Endodermal cell (in vitro differentiated cells): ENCODE measurements at places on chromosomes 16 and 17. TPM values are rescaled to one million over a fixed set of nuclear protein-coding genes. Genes with fewer than 3 reads are reported as not detected.

FOXJ1 gene
- 19.2 to 23.6 TPM (median 22.2 TPM) in 3 replicates for total RNA-seq

SLC13A2 gene
- total RNA-seq = not detected in 2 replicates

KRTAP2-1 gene
- total RNA-seq = not detected in 3 replicates

RNPS1 gene
- total RNA-seq = 181 to 336 TPM (median 273 TPM) in 3 replicates

HSPB9 gene
- total RNA-seq = 0.22 to 0.23 TPM in 2 of 3 replicates, not detected in the other

GDPD1 gene
- 22.4 to 42.1 TPM (median 41.3 TPM) in 3 replicates for total RNA-seq

SULT1A4 gene
- 2.3 and 4.0 TPM in 2 replicates for total RNA-seq

DNA sequence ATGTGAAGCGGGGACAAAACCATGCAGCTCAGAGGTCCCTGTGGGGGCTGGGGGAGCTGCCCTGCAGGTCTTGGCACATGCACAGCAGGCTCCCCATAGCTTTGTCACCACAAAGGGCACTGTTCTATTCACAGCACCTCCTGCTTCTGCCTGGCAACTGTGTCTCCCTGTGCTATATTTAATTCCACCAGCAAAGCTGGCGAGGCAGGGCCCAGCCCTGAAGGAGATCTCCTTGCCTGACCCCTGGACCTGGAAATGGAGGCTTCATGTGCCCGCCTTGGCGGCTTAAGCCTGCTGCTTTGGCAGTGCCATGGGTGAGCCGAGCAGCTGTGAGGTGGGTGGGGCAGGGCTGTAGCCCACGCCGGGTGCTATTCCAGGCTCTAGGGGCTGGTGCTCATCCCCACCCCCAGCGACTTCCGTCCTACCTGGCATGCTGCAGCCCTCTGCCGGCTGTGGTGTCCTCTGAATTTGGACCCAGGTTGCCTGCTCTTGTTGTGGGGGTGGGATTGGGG lies 6.8 kb downstream of the LDHD start:
- H3K27me3 ChIP-seq = no peaks in the 10 kb centered on the region
- H3K4me3 ChIP-seq = no peak overlapping the region
- no peaks in the 10 kb centered on the region for H3K36me3 ChIP-seq
- no peaks in the 10 kb centered on the region for H3K4me1 ChIP-seq

DNA sequence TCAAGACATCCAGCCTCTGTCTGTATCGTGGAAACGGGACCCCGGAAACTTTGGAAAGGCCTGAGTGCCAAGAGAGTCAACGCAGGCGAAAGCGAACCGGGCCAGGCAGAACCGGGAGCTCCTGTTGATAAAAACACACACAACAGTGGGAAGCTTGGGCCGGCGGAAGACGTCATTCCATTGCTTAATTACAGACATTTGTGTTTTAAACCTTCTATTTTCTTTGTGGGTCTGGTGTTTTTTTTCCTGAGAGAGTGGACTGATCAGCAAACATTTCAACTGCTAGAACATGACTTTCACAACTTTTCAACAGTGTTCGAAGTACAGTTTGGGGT lies 878 bp upstream of the RNF157 start:
- H3K36me3 ChIP-seq = no peaks in the 10 kb centered on the region
- H3K4me3 ChIP-seq = peak overlapping the region; percentile 80
- peaks cover 68% of the 10 kb centered on the region for H3K27me3 ChIP-seq
- H3K27ac ChIP-seq = no peak overlapping the region

DNA sequence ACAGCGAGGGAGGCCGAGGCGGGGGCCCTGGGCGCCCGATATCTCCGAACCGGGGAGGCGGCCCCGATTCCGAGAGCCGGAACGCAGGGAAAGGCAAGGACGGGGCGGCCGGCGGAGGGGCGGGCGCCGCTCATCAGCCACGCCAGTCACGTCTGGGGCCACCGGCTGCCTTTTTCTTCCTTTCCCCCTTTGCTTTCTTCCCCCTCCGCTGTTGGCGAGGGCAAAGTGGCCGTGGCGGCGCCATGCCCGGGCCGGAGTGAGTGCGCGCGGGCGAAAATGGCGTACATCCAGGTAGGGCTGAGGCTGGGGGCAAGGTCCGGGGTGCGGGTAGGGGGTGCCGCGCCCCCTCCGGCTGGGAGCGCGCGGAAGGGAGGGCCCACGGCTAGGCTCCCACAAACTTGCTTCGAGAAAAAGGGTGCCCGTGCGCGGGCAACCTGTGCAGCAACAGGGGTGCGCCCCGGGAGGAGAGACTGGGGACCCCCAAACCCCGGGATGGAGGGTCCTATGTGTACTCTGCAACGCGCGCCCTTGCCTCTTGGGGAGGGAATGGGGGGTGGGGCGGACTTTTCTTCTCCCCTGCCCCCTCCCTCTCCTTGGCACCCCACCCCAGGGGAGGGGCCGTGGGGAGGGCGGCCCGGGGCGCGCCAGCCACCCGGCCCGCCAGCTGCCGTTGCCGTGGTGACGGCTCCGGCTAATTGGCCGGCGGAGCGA lies 486 bp downstream of the SYT17 start:
- H3K27me3 ChIP-seq = peaks cover 9% of the 10 kb centered on the region
- H3K27ac ChIP-seq = no peak overlapping the region
- no peak for DNase-seq
- peak overlapping the region; percentile 80 for H3K4me3 ChIP-seq
- H3K4me1 ChIP-seq = peaks cover 3% of the 10 kb centered on the region
- H3K36me3 ChIP-seq = peaks cover under 1% of the 10 kb centered on the region

- DNase-seq = no peak
- no peaks in the 10 kb centered on the region for H3K27me3 ChIP-seq
- no peak overlapping the region for H3K27ac ChIP-seq
- H3K4me3 ChIP-seq = no peak overlapping the region
Measured at GRCh38 chr16:57889522-57889921, 81.4 kb downstream of the CNGB1 start.

GRCh38 chr17:61734466-61734865 lies 128.9 kb downstream of the BRIP1 start:
- H3K27me3 ChIP-seq = no peaks in the 10 kb centered on the region
- no peak overlapping the region for H3K4me3 ChIP-seq
- no peaks in the 10 kb centered on the region for H3K4me1 ChIP-seq
- no peak overlapping the region for H3K27ac ChIP-seq
- peaks cover 13% of the 10 kb centered on the region for H3K36me3 ChIP-seq

GRCh38 chr16:72749091-72749490 lies 298.8 kb downstream of the ZFHX3 start:
- no peak overlapping the region for H3K4me3 ChIP-seq
- no peak overlapping the region for H3K27ac ChIP-seq
- DNase-seq = no peak
- H3K4me1 ChIP-seq = peaks cover 5% of the 10 kb centered on the region
- no peaks in the 10 kb centered on the region for H3K36me3 ChIP-seq

DNA sequence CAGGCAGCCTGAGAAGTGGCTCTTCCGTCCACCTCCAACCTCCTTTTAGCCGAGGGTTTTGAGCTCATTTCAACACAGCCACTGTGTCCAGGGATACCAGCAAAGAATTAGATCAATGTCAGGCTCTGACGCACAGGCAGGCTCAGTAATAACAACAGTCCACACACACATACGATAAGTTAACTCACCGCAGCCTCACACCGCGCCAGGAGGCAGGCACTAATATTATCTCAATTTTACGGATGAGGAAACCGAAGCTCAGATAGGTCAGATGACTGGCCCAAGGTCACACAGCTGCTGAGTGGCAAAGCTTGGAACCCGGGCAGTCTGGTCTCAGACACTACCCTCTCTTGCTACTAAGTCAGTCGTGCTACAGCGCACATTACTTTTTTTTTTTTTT lies 22.9 kb downstream of the ABR start:
- no peak overlapping the region for H3K27ac ChIP-seq
- no peaks in the 10 kb centered on the region for H3K27me3 ChIP-seq
- H3K4me1 ChIP-seq = no peaks in the 10 kb centered on the region

DNA sequence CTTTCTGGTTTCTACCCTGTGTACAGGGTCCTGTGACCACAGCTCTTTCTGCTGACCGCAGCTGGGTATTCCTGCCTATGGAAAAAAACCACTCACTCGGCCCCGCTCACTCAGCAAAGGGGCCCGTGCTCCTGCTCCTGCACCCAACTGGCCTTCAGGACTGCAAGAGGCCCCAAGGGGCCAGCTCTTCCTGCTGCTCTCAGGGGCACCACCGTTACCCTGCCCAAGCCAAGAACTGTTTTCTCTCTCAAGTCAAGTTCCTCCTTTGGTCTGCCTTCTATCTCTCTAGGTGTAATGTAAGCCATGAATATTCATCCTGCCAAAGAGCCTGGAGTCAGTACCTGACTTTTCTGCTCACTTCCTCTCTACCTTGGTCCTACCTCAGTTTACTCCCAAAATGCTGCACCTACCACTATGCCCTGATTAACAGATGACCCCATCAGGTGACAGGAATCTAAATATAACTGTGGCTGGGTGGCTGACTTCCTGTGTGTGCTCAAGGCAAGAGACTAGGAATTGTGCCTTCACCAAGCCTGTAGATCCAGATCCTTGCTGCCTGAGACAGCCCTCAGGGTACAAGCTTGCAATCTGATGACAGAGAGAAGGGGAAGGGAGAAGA lies 20.4 kb upstream of the SCIMP start:
- H3K36me3 ChIP-seq = no peaks in the 10 kb centered on the region
- no peak for DNase-seq
- H3K27ac ChIP-seq = no peak overlapping the region

DNA sequence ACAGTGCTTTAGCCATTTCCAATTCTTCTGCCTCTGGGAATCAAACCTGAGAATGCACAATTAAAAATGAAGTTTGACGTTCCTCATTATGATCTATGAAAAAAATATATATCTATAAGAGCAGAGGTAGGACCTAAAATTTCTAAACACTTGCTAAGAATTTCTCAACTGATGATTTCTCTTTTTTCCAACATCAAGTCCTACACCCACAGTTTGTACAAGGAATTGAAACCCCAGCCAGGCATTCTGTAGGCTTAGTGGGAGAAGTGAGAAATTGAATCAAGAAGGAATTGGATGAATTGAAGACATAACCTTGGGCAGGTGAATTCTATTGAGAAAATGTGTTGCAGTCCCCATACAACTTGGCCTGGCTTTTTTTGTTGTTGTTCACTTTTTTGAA lies 2.7 kb downstream of the CACNG3 start:
- no peak overlapping the region for H3K4me3 ChIP-seq
- no peaks in the 10 kb centered on the region for H3K4me1 ChIP-seq
- no peak for DNase-seq
- H3K27me3 ChIP-seq = peaks cover 58% of the 10 kb centered on the region
- H3K27ac ChIP-seq = no peak overlapping the region
- H3K36me3 ChIP-seq = no peaks in the 10 kb centered on the region

DNA sequence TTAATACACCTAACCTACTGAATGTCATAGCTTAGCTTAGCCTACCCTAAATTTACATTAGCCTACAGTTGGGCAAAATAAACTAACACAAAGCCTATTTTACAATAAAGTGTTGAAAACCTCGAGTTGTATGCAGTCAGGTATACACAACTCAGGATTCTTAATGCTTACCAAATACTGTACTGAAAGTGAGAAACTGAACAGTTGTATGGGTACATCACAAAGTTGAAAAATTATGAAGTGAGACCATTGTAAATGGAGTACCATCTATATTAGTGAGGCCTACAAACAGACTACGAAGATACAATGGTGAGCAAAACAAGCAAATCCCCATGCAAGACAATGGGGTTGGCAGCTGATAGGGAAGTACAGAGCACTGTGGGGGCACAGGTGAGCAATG lies 79.7 kb downstream of the VAT1L start:
- no peaks in the 10 kb centered on the region for H3K4me1 ChIP-seq
- H3K36me3 ChIP-seq = no peaks in the 10 kb centered on the region
- no peak for DNase-seq
- H3K27me3 ChIP-seq = no peaks in the 10 kb centered on the region
- no peak overlapping the region for H3K4me3 ChIP-seq

DNA sequence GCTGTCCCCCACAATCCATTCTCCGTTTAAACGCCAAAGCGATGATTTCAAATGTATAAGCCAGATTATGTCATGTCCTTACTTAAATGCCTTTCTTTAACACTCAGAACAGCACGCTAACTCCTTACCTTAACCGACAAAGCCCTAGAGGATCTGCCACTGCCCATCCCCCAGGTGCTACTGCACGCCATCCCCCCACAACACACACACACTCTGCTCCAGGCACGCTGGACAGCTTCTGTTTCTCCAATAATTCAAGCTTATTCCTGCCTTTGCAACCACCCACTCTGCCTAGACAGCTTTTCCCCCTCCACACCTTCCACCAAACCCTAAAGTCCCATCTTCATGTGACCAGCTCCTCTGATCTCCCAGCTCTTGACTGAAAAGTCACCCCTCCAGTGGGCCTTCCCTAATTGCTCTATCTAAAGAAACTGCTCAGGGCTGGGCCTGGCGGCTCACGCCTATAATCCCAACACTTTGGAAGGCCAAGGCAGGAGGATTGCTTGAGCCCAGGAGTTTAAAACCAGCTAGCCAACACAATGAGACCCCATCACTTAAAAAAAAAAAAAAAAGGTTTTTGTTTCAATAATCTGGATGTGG lies 38.9 kb upstream of the RPL38 start:
- H3K27me3 ChIP-seq = no peaks in the 10 kb centered on the region
- no peak overlapping the region for H3K4me3 ChIP-seq
- H3K27ac ChIP-seq = no peak overlapping the region
- H3K4me1 ChIP-seq = no peaks in the 10 kb centered on the region

DNA sequence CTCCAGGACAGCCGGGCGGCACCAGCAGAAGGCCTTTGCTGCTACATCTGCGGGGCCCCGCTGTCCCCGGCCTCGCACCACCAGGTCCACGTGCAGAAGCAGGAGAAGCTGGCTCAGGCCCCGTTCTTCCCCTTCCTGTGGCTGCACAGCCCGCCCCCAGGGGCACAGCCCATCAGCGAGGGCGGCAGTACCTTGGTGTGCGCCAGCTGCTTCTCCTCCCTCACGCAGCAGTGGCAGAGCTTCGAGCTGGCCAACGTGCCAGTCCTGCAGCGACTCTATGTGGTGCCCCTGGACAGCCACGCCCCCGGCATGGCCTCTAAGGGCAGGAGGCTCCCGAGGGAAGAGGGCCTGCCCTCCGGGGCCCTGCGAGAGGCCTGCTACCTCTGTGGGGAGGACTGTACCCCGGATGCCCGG lies 58.3 kb upstream of the CIBAR2 start:
- no peak overlapping the region for H3K27ac ChIP-seq
- H3K4me1 ChIP-seq = peaks cover 7% of the 10 kb centered on the region
- H3K4me3 ChIP-seq = no peak overlapping the region
- no peaks in the 10 kb centered on the region for H3K36me3 ChIP-seq
- H3K27me3 ChIP-seq = peaks cover 13% of the 10 kb centered on the region
- DNase-seq = no peak

DNA sequence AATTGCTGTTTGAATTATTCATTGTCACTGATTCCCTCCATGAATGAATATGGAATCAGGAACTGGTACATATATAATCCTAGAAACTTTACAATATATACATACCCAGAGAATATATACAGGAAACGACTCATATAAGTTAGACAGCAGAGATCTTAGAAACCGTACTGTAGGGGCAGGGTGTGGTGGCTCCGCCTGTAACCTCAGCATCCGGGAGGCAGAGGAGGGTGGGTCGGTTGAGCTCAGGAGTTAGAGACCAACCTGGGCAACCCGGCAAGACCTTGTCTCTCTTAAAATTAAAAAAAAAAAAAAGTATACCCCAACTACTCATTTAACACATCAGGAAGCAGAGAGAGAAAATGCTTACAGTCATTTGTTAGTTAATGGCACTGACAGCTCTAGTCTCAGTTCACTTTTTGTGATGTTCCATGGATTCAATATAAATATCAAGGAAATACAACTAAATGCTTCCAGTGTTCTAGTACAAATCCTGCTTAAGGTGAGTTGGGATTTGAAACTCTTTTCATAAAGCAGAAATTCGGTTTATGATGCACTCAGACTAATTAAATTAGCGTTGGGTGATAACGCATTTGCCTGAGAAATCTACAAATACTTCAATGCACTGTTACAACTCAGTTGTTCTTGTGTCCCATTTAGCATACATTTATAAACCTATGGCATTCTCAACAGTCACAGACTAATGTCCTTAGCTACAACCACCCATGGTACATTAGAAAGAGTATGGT lies 5.6 kb downstream of the GLG1 start:
- H3K27me3 ChIP-seq = no peaks in the 10 kb centered on the region
- H3K4me1 ChIP-seq = peaks cover 9% of the 10 kb centered on the region
- H3K36me3 ChIP-seq = peaks cover 9% of the 10 kb centered on the region
- peak overlapping the region; percentile 15 for H3K4me3 ChIP-seq
